ENCODE measurements at places on chromosomes 12 and 14. TPM values are rescaled to one million over a fixed set of nuclear protein-coding genes. Genes with fewer than 3 reads are reported as not detected.

Gene WNT1
- not detected for polyA plus RNA-seq

Gene SSTR1
- polyA plus RNA-seq: 0.06 TPM

Gene TMEM229B
- 0.26 TPM for polyA plus RNA-seq

Gene MYF6
- not detected for polyA plus RNA-seq

Gene DEPDC4
- polyA plus RNA-seq: 0.68 TPM

Data from esophagus (tissue), 2 donors.